NT2/D1 (cell line): ENCODE measurements at places on chromosomes 11 and 22.

GRCh38 chr22:46514592-46515207 is 22.7 kb downstream of the CELSR1 start:
- no peak for DNase-seq

GRCh38 chr11:34789196-34789834 is 126.9 kb downstream of the APIP start:
- DNase-seq = no peak

GRCh38 chr11:84965484-84965883 is 661.7 kb downstream of the DLG2 start:
- DNase-seq = no peak

DNA sequence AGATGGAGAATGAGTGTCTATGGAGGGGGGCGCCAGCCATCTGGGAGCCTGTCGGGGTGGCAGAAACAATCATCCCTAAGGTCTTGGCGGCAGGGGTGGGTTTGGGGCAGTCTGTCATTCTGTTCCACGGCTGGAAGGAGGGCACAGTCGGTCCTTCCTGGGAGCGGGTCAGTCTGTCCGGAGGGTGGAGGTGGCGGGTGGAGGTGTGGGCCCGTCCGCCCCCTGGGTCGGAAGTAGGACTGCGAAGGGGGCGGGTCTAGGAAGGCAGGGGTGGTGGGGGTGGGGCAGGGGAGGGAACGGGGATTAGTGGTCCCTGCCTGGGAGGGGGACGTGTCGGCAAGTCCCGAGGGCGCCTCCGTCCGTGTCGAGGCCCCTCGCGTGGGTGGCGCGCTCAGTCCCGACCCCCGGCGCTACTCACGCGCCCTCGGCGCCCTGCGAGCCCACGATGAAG is 461 bp downstream of the TBC1D10A start:
- no peak for DNase-seq

DNA sequence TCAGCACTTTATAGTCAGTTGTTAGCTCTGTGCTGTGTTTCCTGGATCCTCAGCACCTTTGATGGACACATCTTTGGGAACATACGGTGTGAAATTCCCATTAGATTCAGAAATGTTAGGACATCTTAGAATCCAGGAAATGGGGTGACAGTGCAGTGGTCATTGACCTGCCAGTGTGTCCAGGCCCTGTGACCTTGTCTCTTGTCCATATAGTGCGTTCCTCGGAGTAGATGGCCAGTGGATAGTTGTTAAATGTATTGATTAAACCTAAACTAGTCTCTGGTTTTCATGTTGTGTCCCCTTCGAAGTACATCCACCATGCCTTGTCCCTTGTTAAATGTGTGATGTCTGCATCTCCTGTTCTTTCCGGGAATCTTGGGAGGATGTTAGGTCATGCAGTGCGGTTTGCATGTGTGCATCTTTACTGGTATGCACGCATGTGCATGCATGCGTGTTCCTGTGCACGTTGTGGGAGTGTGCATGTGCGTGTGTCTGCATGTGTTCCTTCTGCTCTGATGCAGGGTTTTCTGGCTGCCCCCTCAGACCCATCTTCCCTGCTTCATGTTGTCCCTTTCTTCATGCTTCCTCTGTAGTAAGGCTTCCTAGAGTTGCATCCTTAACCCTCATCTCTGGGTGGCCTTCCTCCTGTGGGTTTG is 4.0 kb downstream of the DGCR8 start:
- no peak for DNase-seq

DNA sequence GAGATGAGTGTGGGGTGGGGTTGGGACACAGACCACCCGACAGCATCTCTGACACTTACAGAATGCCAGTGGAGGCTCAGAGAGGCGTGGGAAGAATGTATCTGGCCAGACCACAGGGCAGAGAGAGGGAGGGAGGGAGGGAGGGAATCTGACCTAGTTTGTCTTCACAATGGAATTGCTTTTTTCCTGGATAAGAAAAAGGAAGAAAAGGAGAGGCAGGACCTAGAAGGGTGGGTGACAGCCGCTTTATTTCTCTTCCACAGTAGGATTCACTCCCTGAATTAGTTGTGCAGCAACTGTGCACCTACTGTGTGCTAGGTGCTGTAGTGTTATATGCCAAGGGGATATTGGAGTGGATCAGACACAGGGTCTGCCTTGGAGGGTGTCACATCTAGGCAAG is 3.7 kb downstream of the KCNK4 start:
- no peak for DNase-seq

DNA sequence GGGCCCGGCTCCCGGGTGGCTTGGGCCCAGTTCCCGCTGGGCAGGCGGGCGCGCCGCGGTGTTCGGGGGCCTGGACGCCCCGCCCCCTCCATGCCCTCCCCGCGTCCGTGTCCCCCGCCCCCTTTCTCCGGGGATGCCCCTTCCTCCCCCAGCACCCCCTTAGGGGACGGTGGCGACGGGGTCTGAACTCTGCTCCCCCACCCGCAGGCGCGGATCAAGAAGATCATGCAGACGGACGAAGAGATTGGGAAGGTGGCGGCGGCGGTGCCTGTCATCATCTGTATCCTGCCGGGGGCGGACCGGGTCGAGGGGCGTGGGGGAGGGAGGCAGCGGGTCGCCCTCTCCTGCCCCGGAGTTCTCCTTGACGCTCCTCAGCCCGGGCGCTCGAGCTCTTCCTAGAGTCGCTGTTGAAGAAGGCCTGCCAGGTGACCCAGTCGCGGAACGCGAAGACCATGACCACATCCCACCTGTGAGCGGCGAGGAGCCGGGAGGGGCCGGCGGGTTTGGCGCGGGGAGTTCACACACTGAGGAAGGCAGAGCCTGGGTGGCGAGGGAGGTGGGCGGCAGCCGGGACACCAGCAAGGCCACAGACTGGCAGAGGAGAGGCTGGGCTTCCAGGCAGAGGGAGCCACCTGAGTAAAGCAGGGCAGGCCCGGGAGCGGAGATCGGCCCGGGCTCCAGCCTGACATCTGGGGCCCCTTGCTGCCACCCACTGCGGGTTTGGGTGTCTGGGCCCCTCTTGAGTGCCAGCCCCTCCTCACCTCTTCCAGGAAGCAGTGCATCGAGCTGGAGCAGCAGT is 546 bp downstream of the DRAP1 start:
- no peak for DNase-seq

GRCh38 chr22:29442976-29443375 is 4.6 kb downstream of the RFPL1 start:
- no peak for DNase-seq

GRCh38 chr22:41092847-41093411 is 537 bp downstream of the EP300 start:
- no peak for DNase-seq

DNA sequence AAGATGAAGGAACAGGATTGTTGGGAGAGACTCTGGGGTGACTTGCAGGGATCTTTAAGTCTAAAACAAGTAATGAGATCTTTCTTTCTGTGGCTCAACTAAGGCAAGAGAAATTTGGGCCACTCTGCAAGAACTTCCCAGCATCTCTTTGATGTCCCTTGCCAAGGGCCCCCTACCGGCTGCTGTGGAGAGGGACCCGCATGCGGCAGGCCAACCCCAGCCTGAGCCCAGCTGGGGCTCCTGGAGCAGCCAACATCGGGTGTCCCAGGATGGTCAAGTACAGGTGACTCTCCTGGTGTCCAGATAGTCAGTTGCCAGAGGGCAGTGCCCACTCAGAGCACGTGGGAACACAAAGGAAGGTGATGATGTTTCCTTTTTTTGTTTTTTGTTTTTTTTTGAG is 363.2 kb downstream of the TBC1D22A start:
- no peak for DNase-seq

- DNase-seq = no peak
Observed at GRCh38 chr22:46985507-46985882, 223.0 kb downstream of the TBC1D22A start.

DNA sequence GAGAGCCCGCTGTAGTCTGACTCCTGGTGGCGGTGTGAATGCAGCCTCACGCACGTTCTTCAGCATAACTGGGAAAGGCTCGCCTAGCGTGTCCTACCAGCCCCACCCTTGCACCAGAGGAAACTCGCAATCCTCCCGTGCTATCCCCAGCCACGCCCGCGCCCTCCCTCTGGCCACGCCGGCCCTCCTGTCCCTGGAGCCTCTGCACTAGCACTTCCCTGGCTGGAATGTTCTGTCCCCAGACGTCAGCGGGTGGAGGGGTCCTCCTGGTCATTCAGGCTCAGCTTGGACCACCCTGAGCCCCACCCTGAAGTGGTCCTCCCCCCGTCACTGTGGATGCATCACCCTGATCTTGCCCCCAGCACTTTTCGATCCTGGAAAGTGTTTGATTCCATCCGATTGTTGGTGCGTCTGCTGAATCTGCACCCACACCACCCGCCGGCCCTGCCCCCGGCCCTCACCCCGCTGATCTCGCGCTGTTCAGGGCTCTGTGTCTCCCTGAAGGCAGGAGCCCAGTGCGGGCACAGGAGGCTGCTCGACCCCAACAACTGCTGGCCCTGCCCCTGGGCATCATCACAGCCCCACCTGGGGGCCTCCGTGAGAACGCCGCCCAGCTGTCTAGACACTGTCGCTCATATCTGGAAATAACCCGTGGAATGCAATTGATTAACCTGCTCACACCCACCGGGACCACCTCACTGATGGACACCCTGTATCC is 437.0 kb downstream of the TBC1D22A start:
- no peak for DNase-seq

GRCh38 chr11:36699271-36699670 is 101.2 kb upstream of the RAG2 start:
- no peak for DNase-seq

GRCh38 chr11:119729581-119729927 is 554 bp upstream of the NECTIN1 start:
- DNase-seq = no peak

- no peak for DNase-seq
Observed at GRCh38 chr11:109096266-109096665, 325.7 kb upstream of the C11orf87 start.

DNA sequence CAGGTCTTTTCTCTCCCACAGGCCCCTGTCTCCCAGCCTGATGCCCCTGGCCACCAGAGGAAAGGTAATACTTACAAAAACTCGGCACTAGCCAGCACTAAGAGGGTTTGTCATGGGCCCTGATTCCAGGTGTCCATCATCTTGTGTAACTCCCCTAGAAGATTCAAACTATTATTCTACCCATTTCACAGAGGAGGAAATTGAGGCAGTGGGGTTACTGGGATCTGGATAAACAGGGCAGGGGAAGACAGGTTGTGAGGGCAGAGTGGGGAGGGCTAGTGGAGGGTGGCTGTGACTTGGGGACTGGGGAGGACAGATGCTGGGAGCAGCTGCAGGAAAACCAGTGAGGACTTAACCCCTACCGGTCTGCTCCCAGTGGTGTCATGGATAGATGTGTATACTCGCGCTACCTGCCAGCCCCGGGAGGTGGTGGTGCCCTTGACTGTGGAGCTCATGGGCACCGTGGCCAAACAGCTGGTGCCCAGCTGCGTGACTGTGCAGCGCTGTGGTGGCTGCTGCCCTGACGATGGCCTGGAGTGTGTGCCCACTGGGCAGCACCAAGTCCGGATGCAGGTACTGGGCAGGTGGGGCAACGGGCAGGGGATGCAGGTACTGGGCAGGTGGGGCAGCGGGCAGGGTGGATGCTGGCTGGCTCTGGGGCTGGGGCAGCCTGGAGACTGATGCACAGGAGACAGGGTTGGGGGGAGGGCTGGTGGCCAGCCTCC is 1.2 kb downstream of the VEGFB start:
- no peak for DNase-seq

GRCh38 chr11:109421981-109422869 is at the start of gene C11orf87:
Gene C11orf87 (plus strand): TSS chr11:109422190. CDS start chr11:109423634, 1,444 bp downstream.
- no peak for DNase-seq
